ENCODE measurements at places on chromosomes 16 and 17. TPM values are rescaled to one million over a fixed set of nuclear protein-coding genes. Genes with fewer than 3 reads are reported as not detected.

TOX3 gene
- total RNA-seq, result not detected

NATD1 gene
- total RNA-seq, result 2.3 TPM

KDM6B gene
- 37.9 TPM for total RNA-seq

SPATA32 gene
- total RNA-seq, result not detected

GDPD3 gene
- 1.5 TPM for total RNA-seq

GPR142 gene
- not detected for total RNA-seq

MYO1C gene
- total RNA-seq, result 175 TPM

NPIPB5 gene
- 271 TPM for total RNA-seq

KRT23 gene
- total RNA-seq, result not detected

STAT5B gene
- total RNA-seq, result 29.8 TPM

PIMREG gene
- total RNA-seq, result 21.7 TPM

KRT31 gene
- total RNA-seq, result not detected

FLII gene
- 564 TPM for total RNA-seq
